Activated CD8-positive, alpha-beta memory T cell treated with anti-CD3 and anti-CD28 coated beads for 4 hours (primary cell): ENCODE measurements at places on chromosomes 3 and 15.

DNA sequence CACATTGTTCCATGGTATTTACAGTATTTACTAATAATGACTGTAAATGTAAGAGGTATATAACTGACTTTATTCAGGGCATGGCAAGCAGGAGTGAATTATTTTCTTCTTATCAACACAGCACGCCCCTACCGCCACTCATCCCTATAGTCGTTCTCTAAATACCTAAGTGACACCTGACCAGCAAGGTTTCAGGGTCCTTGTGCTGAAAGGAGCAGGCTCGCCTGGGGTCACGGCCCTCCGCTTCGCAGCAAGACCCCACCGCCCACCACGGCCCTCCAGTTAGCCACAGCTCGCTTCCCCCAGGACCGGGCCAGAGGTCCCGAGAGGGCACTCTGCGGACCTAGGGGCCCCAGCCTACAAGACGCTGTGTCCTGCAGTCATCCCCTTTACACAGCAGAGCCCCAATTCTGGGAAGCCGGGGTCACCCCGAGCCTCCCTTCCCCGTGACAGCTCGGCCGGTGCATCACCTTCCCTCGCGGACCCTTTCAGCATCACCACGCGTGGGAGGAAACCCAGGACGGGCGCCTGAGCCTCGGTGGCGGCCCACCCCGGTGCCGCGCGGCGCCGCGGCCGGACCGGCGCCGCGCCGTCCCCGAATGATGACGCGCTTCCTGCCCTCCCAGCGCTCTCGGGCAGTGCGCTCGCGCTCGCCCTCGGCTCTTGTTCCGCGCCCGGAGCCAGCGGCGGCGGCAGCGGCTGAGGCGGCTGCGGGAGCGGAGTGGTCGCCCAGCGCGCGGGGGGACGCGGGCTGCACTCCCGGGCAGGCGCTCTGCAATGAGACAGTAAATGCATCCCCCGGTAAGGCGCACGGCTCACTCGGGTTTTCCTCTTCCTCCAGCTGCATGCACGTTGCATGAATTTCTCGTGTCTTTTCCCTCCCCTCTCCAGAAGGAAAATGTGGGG, 225.1 kb upstream of the C2CD4B start:
- peak; percentile 13 for DNase-seq

DNA sequence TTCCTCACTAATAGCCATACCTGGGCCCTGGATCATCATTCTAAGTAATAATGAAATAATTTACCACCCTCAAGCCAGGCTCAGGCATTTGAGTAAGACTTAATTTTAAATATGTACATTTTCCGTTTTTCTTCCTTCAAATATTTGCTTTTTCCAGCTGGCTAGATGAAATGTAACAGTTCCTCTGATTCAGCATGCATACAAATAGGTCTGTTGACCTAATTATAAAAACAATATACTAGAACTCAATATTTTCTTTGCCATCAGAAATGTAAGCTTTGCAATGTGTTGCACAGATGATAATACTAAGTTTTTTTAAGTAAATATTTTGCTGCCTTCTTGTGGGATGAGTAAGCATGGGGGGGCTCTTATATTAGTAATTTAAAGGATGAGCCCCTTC, 91.6 kb downstream of the FEZF2 start:
- no peak for DNase-seq

GRCh38 chr3:36777424-36778218, 13.3 kb upstream of the DCLK3 start:
- DNase-seq, result no peak

DNA sequence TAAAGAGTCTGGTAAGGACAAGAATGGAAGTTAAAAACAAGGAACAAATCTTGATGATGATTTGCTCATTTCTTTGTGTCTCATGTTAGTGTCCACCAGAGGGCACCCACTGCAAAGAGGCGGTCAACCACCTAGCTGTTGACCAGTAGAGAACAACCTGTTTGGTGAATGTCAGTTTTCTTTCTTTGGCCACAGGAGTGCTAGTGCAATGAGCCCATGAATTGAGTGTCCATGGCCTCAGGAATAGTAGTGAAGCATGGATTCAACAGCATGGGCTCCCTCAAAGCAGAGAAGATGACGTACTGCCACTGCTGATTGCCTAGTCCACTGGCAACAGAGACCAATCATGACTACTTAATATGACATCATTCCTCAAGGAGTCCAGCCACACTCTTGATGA, 10.7 kb upstream of the CNTN6 start:
- no peak for DNase-seq

DNA sequence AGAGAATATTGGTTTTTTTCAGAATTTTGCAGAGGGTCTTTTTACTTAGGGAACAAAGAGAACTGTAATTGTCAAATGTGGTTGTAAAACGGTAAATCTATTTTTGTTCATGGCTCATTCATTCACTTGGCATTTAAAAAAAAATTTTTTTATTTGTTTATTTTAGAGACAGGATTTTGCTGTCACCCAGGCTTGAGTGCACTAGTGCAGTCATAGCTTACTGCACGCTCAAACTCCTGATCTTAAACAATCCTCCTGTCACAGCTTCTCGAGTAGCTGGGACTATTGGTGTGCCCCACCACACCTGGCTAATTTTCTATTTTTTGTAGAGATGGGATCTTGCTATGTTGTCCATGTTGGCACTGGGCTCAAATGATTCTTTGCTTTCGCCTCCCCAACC, 301.8 kb downstream of the LPP start:
- no peak for DNase-seq

GRCh38 chr3:193317682-193318300, 60.8 kb downstream of the ATP13A5 start:
- DNase-seq, result no peak

DNA sequence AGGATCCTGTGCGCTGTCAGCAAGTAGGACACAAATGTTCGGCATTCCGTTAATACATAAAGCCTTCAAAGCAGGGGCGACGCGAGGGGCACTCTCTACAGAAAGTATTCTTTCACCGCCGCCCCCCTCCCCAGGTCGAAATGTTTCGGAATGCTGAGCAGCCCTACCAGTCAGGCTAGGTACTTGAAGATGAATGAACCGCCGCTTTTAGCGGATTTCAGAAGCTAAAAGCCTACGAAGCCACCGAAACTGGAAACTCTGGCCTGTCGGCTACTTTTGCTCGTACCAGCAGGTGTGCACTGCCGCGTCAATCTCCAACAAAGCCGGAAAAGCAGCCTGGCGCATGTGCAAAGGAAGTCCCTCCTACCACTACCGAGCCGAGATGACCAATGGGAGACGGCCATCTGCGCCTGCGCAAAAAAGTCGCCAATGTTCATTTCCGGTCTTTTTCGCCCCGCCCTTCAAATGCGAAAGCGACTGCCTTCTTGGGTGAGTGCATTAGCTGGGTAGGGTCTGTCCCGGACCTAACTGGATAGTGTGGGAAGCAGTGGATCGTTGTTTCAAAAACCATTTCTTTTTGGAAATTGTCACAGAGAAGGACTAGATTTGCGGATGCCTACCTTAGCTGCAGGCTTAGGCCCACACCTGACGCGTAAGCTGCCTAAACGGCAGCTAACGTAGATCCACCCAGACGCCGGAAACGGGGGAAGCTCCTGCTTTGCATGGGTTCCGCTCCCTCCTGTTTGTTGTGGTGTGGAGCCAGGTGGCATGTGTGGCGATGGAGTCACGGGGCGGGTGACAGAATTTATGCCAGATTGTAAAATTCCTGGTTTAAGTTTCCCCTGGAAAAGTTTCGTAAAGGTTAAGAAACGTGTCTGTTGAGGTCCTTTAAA, at the start of gene WDR5B:
Gene WDR5B (minus strand): TSS at position 301 of the 893 bp plus-strand sequence. CDS start 534 bp downstream, outside the sequence.
- peak; percentile 98 for DNase-seq

DNA sequence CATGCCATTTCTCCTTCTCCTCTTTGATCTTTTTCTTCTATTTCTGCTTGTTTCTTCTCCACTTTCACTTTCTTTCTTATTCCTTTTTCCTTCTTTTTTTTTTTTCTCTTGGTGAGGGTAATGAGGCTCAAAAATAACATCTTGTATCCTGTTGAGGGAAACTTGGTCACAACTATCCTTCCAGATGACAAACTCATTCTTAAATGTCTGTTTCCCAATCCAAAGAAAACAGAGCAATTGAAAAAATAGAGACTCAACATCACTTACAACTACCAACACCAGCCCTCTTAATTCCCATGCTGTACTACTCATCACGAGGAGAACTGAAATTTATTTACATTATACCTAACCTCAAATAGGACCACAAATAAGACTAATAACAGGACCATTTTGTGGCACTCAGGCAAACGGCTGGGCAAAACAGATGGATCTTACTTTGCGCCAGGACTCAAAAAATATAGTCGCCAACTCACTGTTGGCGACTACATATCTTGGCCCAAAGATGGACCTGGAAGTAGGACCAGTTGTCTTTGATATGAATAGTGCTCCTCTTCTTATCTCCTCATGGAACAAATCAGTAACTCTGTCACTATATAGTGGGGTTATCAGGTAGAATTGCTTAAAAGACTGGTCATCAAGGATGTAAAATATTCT, 343.9 kb downstream of the ZBTB20 start:
- no peak for DNase-seq

DNA sequence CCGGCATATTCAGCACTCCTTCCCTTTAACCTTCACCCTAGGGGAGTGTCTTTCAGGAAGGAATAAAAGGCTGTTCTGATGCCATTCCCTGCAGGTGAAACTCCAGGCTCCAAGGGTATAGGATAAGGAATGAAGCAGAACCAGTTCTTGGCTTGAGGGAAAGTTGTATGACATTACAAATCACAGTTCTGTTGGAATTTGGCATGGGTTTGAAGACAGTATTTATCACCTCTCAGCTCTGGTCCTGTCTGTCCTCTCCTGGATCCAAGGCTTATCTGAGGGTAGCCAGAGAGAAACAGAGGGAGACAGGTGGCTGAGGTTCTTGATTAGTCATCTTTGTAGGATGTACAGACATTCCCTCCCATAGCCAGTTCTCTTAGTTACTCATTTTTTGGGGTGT, 37.1 kb downstream of the RAB11A start:
- DNase-seq, result no peak

DNA sequence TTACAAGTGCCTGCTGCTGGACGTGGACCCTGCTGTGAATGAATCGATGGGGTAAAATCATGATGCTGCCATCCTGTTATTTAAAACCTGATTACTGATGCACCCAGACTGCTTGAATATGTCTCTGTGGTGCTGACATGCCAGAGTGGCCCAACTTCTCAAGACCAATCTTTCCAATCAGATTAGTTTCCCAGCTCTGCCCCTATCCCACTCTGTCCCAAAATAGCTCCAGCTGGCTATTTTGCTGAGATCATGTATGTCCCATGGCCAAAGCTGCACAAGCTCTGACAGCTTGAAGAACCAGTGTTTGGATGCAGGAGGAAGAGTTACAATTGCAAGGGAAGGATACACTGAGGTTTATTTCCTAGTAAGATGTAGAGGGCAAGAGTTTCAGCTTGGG, 153.6 kb downstream of the TMEM108 start:
- DNase-seq, result no peak

GRCh38 chr3:188518416-188518815, 364.5 kb downstream of the LPP start:
- no peak for DNase-seq

- no peak for DNase-seq
Measured at GRCh38 chr15:101121511-101122090, 130.2 kb downstream of the CHSY1 start.

DNA sequence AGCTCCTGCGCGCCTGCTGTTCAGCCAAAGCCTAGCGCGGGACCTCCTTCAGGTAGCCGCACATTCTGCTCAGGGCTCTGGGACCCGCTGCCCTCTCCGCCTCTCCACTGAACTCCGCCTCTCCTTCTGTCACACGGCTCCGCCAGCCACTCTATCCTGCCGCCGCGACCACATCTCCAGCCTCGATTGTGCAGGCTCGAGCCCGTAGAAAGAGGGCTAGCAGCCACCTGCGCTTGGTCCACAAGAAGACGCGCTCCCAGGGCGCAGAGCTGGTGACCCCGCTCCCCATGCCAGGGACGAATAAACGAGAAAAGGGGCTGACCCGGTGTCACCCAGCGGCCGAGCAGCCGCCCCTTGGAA, 1.1 kb upstream of the VIPR1 start:
- no peak for DNase-seq

- no peak for DNase-seq
Measured at GRCh38 chr3:16433701-16434151, 79.8 kb downstream of the RFTN1 start.

GRCh38 chr15:69724333-69724732, 271.7 kb downstream of the RPLP1 start:
- DNase-seq, result no peak

DNA sequence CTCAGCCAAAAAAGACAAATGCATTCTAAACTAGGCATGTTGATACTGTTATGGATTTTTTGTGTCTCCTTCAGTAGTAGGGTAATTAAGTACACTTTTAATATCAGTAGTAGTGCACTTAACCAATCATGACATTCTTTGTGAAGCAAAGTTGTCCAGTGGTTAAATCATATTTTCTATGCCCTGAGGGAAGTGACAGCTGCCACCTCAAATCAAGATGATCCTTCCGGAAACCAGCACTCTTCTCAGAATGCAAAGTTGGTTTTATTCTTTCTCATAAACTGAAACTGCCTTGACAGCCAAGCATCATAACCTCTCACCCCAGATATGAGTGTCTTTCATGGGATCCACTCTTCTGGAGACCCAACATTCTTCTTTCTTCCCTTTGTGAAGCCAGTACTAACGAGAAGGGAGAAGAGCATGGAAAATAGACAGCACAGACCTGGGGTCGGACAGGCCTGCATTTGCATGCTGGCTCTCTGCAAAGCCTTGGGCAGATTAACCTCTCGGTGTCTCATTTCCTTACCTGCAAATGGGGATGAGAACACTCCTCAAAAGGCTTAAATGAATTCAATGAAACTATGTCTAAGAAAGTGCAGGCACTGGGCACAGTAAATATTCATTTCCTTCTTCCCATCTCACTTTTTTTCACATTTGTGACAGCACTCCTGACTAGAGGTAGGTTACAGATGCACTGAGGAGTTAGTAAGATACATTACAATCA, 13.2 kb downstream of the AAGAB start:
- DNase-seq, result no peak

GRCh38 chr3:100536093-100536492, 43.7 kb downstream of the TMEM45A start:
- no peak for DNase-seq

DNA sequence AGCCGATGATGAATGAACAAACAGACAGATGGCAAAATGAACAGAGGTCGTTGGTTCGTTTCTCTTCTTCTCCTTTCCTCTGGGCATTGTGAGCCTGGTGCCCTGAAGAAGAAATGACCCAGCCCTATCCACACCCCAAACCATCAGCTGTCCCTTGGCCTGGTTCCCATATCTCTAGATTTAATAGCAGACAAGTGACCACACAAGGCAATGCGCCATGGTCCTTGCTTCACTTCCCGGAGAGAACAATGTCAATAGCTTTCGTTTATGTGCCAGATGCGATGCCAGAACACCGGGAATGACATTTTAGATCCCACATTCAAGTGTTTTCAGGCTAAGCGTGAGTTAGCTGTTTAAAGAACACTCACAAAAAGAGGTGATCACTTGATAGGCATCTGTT, 17.7 kb downstream of the POC1A start:
- DNase-seq, result no peak

DNA sequence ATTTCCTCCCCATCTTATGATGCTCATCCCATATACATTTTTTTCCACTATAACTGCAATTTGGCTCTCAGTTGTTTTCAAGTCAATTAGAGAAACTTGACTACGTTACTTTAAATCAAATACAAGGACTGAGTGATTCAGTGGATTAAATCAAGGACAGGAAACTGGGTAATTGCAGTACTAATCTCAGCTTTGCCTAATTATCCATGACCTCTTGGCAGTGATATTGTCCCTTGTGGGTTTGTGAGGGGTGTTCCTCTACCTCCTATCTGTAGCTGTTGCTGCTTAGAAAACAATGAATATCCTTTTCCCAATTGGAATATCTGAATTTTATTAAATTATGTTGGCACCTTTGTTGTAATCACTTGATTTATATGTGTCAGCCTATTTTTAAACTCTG, 79.4 kb downstream of the ZPLD1 start:
- no peak for DNase-seq
